NCI-H1092 treated with DMSO at 0.1 percent for 48 hours (cell line): ENCODE measurements at places on chromosomes 4 and X.

DNA sequence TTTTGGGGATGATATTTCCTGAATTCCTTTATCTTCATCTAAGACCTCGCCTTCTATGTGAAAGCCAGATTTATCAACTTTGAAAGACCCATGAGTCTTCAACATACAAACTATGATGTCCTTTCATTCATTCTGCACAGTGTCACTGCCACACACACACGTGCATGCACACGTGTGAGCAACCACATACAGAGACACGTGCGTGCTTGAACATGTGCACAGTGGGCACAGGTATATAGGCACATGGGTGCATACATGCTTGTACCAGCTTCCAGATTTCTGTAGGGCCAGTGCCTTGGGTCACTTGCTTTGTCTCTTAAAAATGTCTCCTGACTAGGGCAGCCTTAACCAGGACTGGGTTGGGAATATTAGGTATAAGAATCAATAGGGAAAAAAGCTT, 49.1 kb upstream of the RBPJ start:
- no peak for DNase-seq

GRCh38 chr4:7141151-7141834, 51.0 kb upstream of the SORCS2 start:
- no peak for DNase-seq

DNA sequence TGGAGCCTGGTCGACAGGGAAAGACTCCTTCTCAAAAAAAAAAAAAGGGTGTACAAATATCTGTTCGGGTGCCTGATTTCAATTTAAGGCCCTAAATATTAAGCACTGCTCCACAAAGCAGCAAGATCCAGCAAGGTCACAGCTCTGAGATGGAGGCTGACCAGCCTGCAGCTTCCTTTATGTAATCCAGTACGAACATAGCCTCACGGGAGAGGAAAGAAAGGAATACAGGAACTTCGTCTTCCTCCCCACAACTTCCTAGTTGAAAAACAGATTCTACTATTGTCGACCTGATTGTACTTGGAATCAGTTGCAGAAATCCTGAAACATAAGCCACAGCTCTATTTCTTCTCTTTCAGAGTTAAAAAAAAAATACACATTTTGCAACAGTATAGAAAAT, 53.5 kb upstream of the TBC1D9 start:
- DNase-seq, result no peak

DNA sequence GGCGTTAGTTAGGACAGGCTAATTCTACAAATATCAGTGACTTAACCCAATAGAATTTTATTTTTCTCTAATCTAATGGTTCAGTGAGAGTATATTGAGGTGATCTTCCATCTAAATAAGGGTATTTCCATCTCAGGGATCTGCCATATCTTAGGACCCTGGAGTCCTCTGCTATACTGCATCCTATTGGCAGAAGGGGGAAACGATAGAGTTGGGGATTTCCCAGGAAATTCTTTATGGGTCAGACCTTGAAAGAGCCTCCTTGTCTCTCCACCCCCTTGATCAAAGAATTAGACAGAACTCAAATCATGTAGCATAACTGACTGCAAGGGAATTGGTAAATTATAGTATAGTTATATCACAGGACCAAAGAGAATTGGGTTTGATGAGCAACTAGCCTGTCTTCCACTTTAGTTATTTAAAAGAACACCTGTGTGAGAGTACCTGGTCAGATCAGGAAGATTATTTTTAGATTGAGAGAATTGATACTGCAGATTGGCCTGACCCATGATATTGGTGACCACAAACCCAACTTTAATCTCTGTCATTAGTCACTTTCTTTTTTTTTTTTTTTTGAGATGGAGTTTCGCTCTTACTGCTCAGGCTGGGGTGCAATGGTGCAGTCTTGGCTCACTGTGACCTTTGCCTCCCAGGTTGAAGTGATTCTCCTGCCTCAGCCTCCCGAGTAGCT, 25.6 kb downstream of the SMARCA5 start:
- no peak for DNase-seq

- DNase-seq, result no peak
These were observed 11.5 kb upstream of the GATB start for GRCh38 chr4:151772274-151772673.

DNA sequence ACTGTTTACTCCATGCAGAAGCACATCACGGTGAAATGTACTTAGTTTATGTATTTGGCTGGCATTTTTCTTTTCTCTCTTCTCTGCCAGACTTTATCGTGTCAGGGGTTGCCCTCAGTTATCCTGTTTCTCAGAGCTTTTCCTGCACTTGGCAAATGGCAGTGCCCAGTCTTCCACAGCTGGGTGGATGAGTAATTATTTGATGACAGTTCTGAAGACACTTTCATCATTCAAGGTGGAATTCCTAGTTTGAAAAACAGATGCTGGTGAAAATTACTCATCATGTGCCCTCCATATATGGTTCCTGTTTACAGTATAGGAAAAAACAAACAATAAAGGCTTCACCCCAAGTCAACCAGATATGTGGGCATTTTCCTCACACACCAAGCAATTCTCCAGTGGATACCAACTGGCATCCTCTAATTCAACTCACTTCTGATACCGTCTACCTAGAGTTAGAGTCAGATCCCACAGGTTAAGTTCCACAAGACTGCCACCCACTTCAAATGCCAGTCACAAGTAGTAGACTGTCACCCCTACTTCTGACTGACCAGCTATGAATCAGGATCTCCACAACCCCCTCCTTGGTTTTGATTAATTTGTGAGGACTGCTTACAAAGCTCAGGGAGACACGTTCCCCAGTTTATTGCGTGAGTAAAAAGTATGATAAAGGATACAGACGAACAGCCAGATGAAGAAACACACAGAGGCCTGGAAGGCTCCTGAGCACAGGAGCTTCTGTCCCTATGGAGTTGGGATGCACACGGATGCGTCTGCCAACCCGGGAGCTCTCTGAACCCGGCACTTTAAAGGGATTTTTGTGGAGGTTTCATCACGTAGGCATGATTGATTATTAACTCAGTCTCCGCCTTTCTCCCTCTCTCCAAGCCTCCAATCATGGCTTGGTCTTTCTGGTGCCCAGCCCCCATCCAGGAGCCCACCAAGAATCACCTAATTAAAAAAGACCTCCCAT, 72.9 kb downstream of the CLDN34 start:
- DNase-seq, result no peak

DNA sequence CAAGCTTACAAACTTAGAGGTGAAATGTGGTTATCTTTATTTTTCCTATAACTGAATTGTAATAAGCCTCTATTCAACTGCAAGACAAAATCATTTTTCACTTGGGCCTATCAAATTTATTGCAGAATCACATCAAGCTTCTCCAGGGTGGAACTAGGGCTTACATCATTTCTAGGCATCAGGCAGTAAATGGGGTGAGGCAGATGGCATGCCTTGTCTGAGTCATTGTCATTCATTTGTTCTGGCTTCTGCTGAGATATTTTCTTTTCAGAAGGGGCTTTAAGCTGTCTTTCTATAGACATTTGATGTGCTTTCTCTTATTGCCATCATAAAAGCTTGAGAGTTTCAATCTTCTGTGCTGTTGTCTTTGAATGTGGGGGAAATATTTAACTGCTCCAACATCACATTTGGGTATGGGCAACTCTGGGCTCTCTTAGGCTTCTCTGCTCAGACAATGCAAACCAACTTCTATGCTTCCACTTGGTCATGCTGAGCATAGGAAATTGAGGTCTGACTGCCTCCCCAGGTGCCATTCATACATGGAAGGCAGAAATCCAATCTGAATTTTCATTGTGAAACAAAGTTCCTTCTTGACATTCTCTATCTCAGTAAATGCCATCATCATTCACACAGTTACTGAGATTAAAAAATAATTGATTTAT, 225.8 kb upstream of the GIMD1 start:
- no peak for DNase-seq

- no peak for DNase-seq
These were observed 1454.3 kb downstream of the FSTL5 start for GRCh38 chr4:160709546-160709945.

DNA sequence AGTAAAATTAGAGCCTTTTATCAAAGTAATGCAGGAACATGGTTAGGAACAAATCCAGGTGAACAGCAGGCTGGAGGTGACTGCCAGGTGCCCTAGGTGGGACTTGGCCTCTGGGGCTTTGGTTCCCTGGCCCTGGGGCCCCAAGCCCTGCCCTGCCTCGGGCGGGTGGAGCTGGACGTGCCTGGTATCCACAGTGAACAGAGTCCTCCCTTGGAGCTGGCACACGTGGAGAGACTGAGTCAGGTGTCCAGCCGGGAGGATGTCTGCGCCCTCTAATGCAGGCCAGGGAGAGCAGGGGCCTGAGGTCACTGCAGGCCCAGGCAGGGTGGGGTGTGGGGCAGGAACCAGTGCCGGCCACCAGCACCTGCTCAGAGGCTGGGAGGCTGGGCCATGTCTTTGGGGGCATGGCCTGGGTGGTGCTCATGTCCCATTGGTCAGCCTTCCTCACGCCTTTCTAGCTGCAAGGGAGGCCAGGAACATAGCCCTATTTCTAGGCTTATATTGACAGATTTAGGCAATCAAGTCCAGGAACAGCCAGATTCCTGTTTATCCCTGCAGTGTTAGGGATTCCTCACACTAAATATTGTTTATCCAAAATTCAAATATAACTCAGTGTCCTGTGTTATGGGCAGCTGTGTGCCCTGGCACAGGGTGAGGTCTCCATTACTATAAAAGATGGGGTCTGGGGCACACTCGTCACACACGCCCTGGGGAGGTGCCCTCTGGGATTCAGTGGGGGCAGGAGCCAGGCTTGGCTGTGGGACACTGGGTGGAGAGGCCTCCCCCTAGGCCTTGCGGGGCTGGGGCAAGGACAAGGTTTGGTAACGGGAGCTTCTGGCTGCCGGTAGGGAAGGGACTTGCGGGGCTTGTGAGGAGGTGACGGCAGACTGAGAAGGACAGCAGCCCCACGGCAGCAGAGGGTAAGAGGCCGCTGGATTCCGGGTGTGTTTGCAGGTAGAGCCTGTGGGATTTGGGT, 14.3 kb upstream of the NAT8L start:
- no peak for DNase-seq

DNA sequence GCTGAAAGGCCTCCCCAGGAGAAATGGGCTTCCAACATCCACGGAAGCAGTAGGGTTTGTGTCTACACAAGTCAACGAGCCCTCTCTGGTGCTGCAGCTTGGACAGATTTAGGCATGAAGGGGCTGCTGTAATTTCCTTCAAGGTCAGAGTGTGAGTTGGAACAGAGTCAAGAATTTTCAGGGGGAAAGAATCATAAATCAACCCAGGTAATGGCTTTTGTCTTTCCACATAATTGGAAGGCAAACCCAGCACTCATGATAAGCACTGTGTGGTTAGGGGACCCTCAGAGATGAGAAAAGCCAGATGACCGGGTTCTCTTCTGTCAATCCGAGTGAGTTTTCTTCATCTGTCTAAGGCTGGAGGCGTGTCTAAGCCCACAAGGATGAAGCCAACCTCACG, 78.6 kb upstream of the MXRA5 start:
- DNase-seq, result no peak

- peak; percentile 24 for DNase-seq
These were observed 504 bp downstream of the PRRG3 start for GRCh38 chrX:151695583-151696340.

- DNase-seq, result no peak
These were observed 3.7 kb upstream of the RHOH start for GRCh38 chr4:40193016-40193571.

DNA sequence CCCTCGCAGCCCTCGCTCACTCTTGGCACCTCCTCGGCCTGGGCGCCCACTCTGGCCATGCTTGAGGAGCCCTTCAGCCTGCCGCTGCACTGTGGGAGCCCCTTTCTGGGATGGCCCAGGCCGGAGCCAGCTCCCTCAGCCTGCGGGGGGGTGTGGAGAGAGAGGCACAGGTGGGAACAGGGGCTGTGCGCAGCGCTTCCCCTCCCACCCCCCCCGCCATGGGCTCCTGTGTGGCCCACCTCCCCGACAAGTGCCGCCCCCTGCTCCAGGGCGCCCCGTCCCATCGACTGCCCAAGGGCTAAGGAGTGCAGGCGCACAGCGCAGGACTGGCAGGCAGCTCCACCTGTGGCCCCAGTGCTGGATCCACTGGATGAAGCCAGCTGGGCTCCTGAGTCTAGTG, 220.2 kb downstream of the STPG2 start:
- DNase-seq, result no peak

GRCh38 chrX:128460835-128461234, 408.6 kb upstream of the ACTRT1 start:
- peak; percentile 0 for DNase-seq

- no peak for DNase-seq
These were observed 219.8 kb downstream of the ZNF674 start for GRCh38 chrX:46325312-46325877.

GRCh38 chr4:155445306-155445705, 68.5 kb upstream of the MAP9 start:
- no peak for DNase-seq

DNA sequence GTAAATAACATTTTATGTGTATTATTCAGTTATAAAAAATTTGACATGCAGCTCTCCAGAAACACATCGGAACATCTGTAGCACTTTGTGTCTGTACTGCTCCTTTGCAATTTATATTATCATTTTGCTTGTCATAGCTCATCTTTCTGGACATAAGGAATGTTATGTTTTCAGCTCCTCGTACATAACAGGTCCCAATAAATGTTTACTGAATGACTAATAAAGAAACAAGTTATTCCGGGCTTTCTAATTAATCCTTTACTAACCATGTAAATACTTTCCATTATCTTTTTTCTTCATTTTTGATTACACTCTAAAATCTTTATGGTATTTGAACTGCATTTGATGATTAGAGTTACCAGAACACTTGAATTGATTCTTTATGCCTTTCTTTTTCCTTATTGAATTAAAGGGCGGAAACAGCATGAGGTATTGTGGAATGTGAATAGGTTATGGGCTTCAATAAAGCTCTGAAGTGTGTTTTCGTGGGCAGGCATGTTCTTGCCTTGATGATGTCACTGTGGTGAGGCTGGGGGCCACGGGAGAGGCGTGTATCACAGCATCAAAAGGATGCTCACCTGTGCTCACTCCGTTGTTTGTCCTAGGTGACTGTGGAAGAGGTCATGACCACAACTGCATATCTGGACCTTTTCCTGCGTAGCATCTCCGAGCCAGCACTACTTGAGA, 131.6 kb downstream of the GATB start:
- no peak for DNase-seq

DNA sequence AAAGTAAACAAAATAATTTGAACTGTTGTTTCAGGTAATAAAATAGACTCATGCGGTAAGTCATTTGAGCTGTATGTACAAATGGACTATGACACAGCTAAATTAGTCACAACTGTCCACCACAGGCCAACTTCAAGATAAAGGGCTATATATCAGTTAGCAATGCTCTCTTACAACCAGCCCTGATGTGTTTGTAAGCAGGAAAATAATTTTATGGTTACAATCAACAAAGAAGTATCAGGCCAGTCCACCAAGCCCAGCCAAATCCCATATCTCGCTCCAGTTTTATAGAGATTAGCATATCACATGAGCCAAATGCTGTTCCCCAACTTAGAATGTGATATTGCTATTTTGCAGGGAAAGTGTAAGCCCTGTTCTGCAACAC, 511 bp upstream of the DUSP21 start:
- no peak for DNase-seq

- DNase-seq, result no peak
These were observed 73.0 kb upstream of the WDFY3 start for GRCh38 chr4:85039526-85039925.
